ENCODE measurements at places on chromosomes 6 and 20.

DNA sequence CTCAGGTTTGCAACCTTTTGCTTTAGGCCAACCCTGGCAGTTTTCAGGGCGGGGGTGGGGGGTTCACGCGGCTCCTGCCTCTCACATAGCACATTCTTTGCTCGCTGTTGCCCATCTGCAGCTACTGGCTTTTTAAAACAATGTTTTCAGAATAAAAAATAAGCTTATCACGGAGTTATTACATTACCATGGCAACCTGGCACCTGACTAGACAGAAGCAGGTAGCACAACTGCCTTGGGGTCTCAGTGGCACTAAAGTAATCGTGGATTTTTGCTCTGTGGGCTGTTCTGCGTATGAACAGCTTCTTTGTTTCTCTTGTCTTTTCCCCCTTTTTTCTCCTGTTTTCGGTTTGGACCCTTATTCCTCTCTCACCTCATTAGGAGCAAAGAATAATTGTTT is 9.1 kb upstream of the MANBAL start:
- DNase-seq, result no peak

- DNase-seq, result no peak
Observed at GRCh38 chr6:119758385-119758784, 408.8 kb upstream of the MAN1A1 start.

- no peak for DNase-seq
Observed at GRCh38 chr6:75236630-75237029, 7.0 kb downstream of the COX7A2 start.

DNA sequence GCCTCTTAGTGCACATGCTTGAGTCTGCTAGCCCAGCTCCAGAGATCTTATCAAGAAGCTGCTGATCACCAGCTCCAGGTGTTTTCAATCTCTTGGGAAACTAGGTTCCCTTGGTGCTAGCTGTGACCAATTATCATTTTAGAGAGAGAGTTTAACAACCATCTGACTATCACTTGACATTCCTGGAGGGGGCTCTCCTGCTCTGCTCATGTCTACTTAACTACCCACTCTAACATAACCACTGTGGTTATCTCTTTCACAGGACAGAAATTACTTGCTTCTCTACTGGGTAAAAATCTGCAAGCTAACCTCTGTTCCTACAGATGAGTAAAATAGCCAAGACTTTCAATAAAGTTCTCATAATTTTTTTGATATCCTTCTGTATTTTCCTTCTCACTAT is 823.4 kb upstream of the GJE1 start:
- peak; percentile 11 for DNase-seq

DNA sequence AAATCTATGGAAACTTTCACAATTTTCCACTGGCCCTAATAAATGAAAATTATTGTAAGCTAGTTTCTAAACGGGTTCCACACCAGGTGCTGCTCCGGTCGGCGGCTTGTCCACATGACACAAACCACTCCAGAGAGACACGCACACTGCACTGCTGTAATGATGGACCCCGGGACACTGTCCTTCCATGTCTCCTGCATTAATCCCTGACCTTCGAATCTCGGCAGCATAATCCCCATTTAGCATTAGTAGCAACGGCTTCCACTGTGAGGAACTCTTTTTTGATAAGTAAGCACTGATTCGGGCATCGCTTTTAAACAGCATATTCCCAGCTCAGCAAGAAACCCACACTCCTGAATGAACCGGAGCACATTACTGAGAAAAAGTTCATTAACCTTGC is 43.5 kb downstream of the INSM1 start:
- DNase-seq, result no peak

DNA sequence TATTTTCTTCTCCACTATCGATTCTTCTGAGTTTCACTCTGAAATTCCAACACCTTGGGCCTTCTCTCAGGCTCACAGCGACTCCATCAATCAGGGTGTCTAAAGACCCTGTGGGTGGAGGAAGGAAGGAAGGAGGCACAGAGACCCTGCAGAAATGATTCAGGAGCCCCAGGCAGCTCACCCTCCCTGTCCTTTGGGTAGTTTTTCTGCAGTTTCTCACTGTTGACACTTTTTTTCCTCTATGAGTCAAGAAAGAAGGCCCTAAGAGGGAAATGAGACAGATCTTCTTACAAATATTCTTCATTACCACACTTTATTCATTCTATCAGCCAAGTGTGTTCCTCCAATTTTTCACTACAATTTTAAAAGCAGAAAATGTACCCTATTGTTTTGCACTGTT is 34.2 kb upstream of the TBXT start:
- no peak for DNase-seq

- DNase-seq, result no peak
Observed at GRCh38 chr6:4732691-4733315, 43.4 kb upstream of the CDYL start.

DNA sequence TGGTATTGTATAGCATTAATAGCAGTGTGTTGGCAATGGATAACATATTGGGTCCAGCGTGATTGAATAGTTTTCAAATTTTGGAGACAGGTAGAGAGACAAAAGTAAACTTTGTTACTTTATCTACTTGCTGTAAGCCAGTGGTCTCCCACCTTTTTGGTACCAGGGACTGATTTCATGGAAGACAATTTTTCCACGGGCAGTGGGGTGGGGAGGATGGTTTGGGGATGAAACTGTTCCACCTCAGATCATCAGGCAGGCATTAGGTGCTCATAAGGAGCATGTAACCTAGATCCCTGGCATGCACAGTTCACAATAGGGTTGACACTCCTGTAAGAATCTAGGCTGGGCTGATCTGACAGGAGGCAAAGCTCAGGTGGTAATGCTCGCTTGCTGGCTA is 14.6 kb upstream of the PROKR2 start:
- no peak for DNase-seq

- DNase-seq, result no peak
Observed at GRCh38 chr6:163954088-163954775, 539.7 kb downstream of the QKI start.

DNA sequence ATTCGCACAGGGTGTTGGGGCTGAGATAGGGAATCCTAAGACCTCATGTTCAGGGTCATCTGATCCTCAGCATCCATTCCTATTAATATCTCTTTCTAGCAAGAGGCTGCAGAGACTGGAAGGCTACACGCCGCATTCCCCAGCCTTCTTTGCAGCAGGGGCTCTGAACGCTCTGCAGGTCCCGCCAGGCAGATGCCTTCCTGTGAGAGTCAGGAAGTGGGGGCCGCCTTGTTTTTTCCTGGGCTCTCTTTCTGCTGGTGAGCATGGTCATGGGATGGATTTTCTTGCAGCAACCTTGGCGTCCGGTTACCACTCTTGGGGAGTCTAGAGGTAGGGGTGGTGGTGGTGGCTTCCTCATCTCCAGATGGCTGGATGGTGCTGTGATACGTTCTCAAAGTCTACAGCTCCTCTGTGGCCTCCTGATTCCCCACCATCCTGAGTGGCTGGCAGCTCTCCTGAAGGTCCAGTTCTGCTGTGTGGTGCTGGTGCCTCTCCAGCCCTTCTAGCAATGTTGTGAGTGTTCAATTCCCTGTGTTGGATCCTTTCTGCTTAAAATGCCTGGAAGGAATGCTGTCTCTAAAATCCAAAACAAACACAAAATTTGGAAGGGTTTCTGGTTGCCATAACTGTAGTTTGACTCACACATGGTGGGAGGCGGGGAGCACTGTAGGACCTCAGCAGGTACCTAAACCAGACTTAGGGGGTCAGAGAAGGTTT is 111.9 kb downstream of the CEBPB start:
- no peak for DNase-seq

- DNase-seq, result no peak
Observed at GRCh38 chr20:53599910-53600632, 6.4 kb upstream of the ZNF217 start.

DNA sequence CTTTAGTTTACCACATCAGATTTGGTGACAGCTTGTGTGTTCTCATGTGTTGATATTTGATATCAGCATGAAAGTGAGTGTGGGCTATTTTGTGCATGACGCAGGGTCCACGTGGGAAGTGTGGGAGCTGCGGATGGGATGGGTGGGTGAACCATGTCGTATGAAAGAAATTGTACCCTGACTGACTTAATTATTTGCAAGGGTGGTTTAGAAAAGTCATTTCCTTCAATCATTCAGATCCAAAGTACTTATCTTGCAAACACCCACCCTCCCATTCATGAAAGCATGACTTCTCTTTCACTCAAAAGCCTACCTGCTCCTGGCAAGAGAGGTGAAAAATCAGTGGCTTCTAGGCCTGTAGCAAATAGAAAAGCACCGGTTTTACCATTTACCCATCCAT is 91.8 kb upstream of the BACH2 start:
- no peak for DNase-seq

DNA sequence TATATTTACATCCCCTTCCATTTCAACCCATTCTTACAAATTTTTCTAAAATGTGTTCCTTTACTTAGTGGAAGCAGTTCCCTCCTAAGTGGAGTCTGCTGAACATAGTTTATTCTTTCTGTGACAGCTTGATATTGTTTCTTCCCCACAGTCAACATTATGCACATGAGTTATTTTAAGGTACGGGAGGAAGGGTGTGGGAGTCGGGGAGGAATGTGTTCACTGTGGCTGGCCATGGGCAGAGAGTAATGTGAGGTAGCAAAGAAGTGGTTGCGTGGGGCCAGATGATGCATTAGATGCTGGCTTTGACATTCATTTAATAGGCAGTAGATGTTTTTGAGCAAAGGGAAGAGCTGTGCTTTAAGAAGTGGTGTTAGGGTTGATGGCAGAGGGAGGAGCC is 98.5 kb downstream of the ARMC2 start:
- no peak for DNase-seq

- no peak for DNase-seq
Observed at GRCh38 chr20:15794409-15794808, 778.8 kb downstream of the KIF16B start.

DNA sequence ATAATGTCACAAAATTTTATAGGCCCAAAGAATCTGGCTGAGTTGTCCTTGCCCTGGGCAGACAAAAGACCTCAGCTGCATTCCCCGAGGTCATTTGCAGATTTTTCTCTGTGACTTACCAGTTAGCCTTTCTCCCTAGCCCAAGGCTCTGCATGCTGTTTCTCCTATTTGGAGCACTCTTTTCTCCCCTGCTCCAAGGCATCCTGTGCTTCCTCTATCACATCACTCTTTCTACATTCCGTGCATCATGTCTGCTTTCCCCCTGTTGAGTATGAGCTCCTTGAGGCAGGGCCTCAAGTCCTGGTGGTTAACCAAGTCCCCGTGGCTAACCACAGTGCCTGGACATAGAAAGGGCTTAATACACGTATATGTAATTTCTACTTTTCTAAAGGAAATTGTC is 593 bp upstream of the GSTA3 start:
- no peak for DNase-seq

- peak; percentile 69 for DNase-seq
Observed at GRCh38 chr6:15244620-15245360, 1.1 kb upstream of the JARID2 start.

GRCh38 chr6:12065321-12066140 is 53.4 kb downstream of the HIVEP1 start:
- DNase-seq, result no peak

GRCh38 chr20:59640267-59640666 is 35.9 kb downstream of the PHACTR3 start:
- DNase-seq, result no peak

DNA sequence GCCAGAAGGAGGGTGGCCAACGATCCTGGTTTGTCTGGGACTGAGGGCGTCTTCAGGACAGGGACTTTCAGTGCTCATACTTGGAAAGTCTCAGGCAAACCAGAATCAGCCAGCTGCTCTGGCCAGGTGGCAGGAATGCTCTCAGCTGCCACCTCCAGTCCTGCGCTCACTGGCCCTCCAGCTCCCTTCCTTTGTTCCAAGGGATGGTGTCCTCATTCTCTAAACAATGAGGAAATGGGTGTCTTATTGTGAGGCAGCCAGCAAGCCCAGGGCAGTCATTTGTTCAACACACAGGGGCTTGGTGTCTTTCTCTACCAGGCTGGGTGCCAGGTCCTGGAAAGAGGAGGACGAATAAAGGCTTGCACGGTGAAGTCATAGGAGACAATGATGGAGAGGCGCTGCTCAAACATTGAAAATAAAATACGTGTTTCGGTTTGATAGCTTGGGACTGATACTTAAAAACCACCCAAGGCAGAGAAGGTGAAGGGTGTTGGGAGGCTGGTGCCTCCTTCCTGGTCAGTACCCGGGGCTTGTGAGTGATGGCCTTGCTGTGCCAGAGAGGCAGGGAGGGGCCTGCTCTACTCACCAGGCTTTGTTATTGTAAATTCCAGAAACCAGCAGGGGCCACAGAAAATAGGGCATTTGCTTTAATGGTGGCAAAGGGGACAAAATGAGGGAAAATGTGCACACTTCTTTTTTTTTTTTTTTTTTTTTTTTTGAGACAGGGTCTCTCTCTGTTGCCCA is 11.3 kb upstream of the TMEM181 start:
- DNase-seq, result no peak

- no peak for DNase-seq
Observed at GRCh38 chr6:125480571-125480970, 178.8 kb upstream of the HDDC2 start.

- no peak for DNase-seq
Observed at GRCh38 chr6:16487996-16488674, 249.7 kb downstream of the GMPR start.

DNA sequence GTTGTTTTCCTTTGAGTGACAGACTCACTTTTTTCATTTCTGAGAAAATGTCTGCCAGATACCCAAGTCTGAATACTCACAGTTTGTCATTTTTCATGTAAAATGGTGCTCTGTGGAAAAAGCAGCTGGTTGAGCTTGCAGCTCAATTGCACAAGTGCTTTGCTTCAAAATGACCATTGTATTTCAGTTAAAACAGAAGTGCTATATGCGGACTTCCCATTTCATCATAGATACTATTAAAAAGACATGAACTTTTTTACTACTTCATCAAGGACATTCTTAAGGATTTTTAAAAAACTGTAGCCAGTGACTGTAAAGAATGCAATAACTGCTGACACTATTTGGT is 61.5 kb downstream of the KCNS1 start:
- no peak for DNase-seq

- DNase-seq, result no peak
Observed at GRCh38 chr6:161434921-161435747, 161.3 kb upstream of the AGPAT4 start.

- DNase-seq, result no peak
Observed at GRCh38 chr6:132190097-132190814, 211.0 kb downstream of the MOXD1 start.

- no peak for DNase-seq
Observed at GRCh38 chr6:157258878-157259277, 64.4 kb downstream of the TMEM242 start.

GRCh38 chr20:38152621-38153221 is 12.3 kb downstream of the TGM2 start:
- no peak for DNase-seq

Data from activated CD4-positive, alpha-beta T cell treated with anti-CD3 and anti-CD28 coated beads for 4 hours (primary cell).